ENCODE measurements at places on chromosomes 2 and 18.

- DNase-seq, result no peak
Observed at GRCh38 chr2:169994752-169995151, 167.5 kb downstream of the UBR3 start.

- DNase-seq, result no peak
Observed at GRCh38 chr18:7488571-7488970, 78.5 kb upstream of the PTPRM start.

- no peak for DNase-seq
Observed at GRCh38 chr2:67760995-67761394, 301.8 kb downstream of the C1D start.

DNA sequence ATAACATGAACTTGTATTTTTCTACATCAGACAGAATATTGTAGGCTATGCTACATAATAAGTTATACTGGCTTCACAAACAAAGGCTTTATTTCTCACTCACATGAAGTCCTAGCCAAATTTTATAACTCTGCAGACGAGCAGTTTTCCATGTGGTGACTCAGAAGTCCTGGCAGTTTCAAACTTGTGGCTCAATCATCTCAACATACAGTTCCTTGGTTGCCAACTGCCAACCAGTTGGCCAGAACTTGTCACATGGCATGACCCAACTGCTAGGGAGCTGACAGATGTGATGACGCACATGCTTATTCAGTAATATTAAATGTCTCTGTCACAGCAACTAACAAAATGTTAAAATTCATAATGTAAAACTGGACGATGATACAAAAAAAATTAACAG, 63.8 kb upstream of the ZC3H15 start:
- DNase-seq, result no peak

DNA sequence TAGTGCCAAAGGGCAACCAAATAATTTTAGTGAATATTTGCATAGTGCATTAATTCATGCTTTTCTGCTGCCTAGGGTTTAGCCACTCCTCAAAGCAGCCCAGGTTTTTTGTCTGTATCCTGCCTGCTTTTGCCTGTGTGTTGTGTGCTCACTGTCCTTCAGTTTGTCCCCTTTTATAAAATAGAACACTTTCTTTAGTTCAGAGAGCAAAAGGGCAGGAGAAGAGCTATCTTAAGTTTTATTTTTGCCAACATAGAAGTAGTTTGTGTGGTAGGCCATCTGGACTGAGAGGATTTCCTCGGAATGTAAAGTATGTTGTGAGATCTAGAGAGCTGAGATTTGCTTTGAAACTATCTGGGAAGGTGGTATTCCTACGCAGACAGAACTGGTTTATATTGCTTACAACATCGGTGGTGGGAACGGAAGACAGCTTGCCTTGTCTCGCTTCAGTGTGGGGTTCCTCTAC, 64.9 kb downstream of the EML4 start:
- DNase-seq, result no peak

DNA sequence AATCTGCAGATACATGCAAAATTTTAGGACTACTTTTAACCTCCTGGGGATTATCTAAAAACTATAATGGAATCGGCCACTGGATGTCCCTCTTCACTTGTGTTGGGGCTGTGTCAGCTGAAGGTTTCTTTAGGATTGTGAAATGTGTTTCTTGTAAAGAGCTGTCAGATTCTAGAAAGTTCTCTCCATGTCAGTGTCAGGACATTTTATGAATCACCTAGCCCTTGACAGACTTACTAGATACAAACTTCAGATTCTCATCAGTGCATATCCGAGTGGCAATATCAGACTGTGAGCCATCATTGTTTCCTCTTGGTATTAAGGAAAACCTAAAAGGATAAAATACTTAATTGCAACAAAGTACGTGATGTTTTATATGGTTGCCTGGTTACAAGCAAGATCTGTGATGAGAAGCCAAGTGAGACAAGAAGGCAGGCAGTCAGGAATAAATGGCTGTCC, 107.3 kb downstream of the CPS1 start:
- DNase-seq, result peak; percentile 34

DNA sequence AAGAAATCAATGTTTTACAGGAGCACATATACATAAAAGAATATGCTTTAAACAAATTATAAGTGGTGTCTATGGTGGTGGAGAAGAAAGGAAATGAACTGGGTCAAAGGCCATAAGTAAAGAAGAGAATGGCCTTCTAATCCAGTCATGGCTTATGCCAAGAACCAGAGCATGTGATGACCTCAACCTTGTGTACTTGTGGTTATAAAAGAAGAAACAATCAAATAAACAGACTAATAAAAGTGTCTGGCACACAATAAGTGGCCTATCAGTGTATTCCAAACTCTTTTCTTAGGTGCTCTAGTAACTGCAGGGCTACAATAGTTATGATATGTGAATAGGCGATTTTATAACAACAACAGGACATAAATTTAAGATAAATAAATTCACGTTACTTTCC, 2.6 kb downstream of the SERPINB11 start:
- DNase-seq, result no peak

DNA sequence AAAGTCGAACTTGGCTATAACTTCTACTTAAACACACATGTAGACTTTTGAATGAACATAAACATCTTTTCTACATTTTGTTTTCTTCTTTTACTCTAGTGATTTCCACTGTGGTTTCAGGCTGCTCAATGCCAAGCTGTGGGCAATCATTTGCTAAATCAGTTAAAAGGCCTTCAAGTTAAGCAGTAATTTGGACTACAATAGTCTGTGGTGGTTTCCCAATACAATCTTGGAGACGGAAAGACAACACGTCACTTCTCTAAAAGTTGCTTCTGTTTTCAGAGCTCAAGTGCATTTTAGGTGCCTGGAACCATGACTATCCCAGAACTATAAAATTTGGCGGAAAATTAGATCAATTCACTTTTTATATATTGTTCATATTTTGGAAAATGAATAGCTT, 69.4 kb downstream of the TXNL1 start:
- DNase-seq, result no peak

- no peak for DNase-seq
Observed at GRCh38 chr2:232335859-232336215, 42.7 kb upstream of the ALPP start.

- DNase-seq, result no peak
Observed at GRCh38 chr18:45551142-45551815, 64.0 kb upstream of the SLC14A2 start.

DNA sequence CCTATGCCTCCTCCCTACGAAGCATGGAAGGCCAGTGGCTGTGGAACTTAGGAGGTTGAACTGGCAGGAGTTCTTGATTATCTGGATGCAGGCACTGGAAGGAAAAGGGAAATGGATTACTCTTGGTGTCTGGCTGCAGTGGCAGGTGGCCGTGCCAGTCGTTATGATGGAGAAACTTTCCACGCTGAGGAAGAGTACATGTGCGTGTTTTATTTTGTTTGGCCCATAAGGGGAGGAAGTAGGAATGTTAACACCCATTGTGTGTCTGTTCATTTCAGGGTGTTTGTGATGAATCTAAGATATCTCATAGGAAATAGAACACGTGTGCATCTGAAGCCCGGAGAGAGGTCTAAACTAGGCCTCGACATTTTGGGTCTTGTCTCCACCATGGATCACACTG, 122.8 kb upstream of the NFATC1 start:
- no peak for DNase-seq

DNA sequence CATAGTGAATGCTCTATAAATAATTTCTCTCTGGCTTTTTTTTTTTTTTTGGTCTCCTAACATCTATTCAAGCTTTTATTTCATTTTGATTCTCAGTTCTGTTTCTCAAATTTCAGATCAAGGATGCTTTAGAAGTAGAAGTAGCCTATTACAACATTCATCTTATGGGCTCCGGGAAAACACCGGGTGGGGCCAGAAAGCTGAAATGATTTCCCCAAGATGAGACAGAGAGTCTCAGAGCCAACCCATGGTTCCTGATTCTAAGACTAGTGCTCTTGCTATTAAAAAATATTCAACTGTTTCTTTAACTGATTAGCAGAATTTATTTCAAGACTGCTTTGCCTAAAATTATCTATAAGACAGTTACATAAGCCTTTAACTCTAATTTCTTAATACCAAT, 147.2 kb upstream of the CCDC68 start:
- no peak for DNase-seq

Measured in HuH-7 (cell line).